ENCODE measurements at places on chromosomes 3 and 15.

DNA sequence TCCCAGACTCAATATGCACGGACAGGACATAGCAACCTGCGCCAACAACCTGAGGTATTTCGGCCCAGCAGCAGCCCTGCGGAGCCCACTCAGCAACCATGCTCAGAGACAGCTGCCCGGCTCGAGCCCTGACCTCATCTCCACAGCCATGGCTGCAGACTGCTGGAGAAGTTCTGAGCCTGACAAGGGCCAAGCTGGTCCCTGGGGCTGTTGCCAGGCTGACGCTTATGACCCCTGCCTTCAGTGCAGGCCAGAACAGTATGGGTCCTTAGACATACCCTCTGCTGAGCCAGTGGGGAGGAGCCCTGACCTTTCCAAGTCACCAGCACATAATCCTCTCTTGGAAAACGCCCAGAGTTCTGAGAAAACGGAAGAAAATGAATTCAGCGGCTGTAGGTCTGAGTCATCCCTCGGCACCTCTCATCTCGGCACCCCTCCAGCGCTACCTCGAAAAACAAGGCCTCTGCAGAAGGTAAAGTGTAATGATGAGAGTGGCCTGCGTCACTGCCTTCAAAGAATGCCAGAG lies 25.5 kb downstream of the TMEM41A start:
- DNase-seq, result no peak

- no peak for DNase-seq
Observed at GRCh38 chr15:97817276-97817890, 143.1 kb upstream of the ARRDC4 start.

DNA sequence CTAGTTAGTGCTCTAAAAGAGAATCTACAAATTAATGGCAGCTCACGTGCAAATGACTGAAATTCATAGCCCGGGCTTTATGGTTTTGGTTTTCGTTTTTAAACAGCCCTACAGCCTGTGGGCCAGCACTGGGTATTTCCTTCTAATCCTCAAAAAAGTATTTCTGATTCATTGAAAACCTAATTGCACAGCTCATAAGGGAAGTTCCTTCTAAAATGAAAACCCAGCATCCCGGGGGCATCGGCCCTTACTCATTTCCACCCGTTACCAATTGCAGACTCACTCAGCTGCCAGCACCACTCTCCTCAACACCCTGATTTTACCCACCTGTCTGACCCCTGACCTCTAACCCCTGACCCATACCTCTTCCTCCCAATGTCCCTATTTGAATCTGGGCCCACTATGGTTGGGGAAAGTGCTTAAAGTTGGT lies 59.5 kb upstream of the ZNF148 start:
- no peak for DNase-seq

DNA sequence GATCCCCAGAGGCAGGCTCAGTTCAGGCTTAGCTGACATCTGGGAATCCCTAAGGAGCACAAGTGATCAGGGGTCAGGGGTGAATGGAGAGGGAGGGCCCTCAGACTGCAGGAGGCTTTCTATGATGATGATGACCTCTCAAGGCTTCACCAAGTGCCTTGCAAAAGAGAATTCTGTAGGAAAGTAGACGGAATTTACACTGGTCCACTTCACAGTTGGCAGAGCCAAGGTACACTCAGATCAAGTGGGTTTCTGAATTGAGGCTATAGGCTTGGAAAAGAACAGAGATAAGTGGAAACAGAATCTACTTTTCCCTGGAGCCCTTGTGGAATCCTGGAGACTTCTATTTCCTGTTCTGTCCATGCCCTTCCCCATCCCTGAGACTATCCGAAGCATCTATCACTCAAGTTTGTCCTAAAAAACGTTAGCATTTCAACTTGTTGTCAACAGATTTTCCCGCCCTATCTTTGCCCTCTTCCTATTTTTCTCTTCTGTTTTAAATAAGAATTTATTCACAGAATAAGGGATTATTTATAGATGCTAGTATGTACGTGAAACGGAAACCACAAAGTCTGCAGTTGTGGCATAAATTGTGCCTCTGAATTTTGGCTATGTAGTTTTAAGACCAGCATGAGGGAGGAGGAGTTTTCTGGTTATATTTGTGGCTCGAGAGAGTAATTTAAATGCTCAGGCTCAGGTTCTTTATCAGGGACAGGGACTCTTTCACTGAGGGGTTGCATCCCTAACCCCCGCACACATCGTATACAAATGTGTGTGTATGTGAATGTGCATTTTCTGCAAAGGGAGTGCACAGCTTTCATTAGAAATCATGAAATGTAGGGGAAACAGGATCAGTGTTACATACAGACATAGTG lies 12.8 kb downstream of the GCSAM start:
- no peak for DNase-seq

- DNase-seq, result no peak
Observed at GRCh38 chr15:31263751-31264558, 62.7 kb upstream of the KLF13 start.

DNA sequence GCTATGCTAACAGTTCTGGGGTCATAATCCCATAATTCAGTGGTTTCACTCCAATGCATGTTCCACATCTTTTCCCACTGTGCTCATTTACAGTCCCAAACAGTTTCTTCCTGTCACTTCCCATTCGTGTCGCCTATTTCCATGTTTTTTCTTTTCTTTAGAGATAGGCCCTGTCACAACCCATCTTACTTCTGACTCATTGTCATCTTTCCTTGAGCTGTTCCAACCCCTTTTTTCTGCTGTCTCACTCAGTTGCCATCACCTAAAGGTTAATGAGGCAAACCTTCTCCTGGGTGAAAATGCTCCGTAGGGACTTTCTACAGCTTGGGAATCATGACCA lies 814.5 kb downstream of the VGLL3 start:
- no peak for DNase-seq

DNA sequence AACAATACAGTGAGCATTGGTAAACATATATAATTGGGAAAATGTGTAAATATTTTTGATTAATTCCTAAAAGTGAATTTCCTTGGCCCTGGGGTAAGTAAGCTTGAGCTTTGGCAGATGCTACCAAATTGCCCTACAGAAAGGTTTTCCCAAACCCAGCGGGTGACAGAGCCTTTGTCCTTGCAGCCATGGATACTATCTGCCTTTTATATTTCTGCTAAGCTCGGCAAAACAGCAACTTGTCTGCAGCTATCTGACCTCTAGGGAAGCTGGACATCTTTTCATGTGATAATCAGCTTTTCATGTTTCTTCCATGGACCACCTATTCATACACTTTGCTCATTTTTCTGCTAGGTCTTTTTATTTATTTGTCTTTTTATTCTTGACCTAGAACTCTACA lies 64.7 kb upstream of the SEC22A start:
- DNase-seq, result no peak

GRCh38 chr3:12830785-12831156 lies 10.6 kb downstream of the RPL32 start:
- DNase-seq, result no peak

- no peak for DNase-seq
Observed at GRCh38 chr3:172538368-172539151, 15.3 kb upstream of the TNFSF10 start.

DNA sequence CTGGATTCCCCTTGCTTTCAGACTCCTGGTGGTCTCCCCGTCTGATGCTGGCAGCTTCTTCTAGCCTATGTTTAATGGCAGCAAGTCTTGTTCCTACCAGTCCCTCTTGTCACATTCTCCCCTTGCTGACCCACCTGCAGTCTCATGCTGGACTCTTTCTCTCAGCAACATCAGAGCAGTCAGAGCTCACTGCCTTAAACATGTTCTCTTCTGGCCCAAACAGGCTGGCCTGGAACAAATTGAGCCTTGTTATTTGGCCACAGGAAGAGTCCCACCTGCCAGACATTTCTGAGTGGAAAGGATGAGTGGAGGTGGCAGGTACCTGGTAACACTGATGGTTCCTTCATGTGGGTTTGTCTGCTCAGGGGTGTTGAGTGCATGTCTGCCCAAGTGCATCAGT lies 59.2 kb upstream of the APEH start:
- no peak for DNase-seq

- DNase-seq, result no peak
Observed at GRCh38 chr3:38533285-38533976, 37.3 kb downstream of the EXOG start.

GRCh38 chr3:190533511-190534281 lies 19.8 kb downstream of the IL1RAP start:
- DNase-seq, result no peak

GRCh38 chr3:149055575-149055974 lies 30.8 kb downstream of the HLTF start:
- no peak for DNase-seq

DNA sequence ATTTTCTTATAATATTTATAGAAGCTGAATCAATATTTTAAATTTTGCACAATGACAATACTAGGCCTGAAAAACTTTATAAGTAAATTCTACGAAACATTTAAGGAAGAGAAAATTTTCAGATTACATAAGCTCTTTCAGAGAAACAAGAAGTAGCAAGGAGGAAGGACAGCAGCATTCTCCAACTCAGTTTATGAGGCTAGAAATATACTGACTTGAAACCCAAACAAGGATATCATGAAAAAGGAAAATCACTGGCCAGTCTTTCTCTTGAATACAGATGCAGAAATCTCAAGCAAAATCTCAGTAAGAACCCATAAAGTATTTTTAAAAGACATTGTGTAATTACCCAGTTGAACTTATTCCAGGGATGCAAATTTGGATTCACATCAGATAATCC lies 121.3 kb downstream of the STAC start:
- DNase-seq, result no peak

GRCh38 chr3:159458982-159459381 lies 529.7 kb upstream of the IL12A start:
- no peak for DNase-seq

DNA sequence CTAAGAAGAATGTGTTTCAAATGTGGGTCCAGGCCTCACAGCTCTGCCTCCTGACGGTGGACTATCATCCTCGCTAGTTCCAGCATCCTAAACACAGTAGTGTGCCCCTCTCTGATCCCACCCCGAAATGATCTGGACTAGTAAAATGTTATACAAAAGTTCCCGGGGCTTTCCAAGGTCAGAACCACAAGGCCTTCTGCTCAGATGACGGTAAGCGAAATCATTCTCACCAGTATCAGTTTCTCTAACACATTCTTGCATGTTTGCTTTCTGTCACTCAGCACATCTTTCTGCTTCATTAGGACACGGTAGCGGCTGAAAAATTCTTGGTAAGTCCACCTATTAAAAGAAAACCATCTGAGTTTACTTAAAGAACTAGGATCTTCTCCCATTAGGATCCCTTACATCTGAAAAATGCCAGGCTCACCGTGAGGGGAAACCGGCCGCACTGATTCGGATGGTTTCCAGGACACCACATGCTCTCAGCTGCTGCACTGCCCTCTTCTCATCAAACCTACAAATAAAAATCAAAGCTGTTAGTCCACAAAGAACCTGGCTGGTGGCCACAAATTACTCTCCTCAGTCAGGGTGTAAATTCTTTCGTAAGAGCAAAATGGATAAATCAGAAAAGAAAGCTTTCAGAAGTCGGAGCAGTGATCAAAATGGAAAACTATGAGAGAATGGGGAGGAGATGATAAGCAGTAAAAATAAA lies 83.9 kb upstream of the MYO5C start:
- no peak for DNase-seq

DNA sequence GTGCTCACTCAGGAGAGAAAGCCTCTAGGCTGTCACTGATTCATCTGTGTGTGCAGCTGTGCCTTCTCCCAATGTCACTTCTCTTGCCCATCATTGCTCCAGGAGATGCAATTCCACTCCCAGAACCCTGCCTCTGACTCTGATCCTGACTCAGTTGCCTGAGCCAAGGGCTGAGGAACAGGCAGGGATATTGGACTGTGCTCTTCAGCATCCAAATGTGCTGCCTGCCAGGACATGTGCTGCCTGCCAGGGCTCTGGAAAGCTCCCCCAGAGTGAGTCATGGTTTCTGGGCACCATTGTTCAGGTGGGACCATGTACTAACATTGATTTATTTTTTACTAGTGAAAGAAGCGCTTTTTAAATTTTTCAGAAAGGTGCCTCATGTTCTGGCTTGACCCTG lies 71.0 kb downstream of the TRIM42 start:
- DNase-seq, result no peak

GRCh38 chr3:29581311-29581710 lies 300.4 kb downstream of the RBMS3 start:
- DNase-seq, result no peak

DNA sequence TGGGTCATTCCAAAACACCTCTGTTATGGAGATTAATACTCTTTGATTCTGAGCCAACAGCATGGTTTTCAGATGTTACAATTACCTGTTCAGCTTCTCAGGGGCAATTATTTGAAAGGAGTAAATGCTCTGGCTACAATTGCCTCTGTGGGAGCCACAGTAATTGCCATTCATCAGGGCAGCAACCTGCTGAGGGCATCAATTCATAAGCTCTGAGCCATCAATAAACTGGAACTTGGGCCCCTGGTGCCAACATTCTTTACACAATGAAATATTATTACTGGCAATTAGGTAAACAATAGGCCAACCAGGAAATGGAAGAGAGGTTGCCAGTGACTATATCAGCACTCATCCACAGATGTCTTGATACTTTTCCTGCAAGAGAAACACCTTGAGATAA lies 660.8 kb downstream of the MECOM start:
- DNase-seq, result no peak

DNA sequence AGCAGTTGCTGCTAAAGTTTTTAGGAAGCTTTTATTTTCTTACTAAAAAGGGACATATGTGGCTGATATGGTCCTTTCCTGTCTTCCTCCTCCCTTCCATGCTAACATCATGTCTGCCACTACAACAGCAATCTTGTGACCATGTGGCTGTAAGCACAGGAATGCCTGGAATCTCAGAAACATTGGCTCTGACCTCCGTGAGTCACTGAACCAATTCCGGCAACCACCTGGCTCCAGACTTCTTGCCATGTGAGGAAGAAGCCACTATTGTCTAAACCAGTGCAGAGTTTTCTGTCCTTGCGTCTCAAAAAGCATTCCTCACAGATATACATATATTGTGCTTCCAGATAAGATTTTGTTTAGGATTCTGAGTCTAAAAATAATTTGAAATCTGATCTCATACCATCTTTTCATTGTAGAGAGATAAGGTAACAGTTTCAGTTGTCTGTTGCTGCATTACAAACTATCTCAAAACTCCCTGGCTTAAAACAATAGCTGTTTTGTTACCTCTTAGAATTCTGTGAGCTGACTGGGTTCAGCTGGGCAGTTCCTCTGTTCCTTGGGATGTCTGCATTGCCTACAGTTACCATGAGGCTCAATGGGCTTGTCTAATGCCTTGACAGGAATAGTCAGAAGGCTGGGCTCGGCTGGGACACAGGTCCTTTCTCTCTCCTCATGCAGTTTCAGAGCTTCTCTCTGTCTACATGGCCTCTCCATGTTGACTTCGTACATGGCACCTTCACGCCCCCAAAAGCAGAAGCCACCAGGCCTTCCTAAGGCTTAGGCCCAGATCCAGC lies 77.3 kb upstream of the MAGI1 start:
- peak; percentile 13 for DNase-seq

GRCh38 chr3:105365391-105366325 lies 1.1 kb upstream of the ALCAM start:
- DNase-seq, result peak; percentile 33

DNA sequence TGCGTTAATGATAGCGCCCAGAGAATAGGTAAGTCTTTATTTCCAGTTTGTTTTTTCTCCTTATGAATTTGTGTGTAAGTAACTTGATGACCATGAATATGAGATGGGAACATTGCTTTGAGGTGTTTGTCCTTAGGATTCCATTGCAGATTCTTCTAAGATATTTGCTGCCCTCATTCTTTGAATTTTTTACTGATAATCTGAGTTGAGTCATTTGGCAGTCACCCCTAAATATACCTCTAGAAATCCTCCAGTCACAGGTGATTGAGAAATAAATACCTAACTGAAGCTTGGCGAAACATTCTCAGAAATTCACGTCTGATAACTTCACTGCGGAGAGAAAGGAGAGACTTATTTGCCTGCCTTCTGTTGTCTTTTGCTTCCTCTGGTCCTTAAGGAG lies 345.5 kb downstream of the SQOR start:
- DNase-seq, result no peak

Measured in HuH-7.5 (cell line).